ENCODE measurements at places on chromosomes 16 and 17.

DNA sequence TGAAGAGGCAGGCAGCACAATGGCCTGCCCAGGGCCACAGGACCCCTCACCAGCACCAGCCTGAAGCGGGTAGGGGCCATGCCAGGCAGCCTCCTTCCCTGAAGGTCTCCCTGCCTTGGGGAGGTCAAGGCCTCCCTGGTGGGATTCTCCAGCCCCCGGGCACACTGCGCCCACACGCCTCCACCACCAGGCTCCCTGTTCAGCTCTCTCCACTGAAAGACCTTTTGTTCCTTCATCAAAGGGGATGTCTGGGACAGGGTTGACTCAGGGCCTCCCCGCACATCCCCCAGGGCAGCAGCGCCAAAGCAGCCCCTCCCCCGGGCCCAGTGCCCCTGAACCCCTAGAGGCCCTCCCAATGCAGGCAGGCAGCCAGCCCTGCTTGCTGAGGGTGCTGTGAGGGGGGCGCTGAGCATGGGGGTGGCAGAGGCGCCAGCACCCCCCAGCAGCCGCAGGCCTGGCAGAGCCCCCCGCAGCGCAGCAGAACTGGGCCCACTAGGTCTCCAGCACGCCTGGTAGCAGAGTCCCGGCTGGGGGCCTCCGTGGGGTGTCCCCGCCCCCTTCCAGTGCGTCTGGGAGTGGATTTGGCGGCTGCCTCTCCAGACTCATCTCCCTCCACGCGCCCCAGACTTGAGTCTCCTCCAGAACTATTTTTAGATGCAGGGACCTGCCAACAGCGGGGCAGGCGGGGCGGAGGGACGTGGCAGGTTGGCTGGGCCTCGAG, 13.1 kb downstream of the BCAR1 start:
- DNase-seq: no peak

- no peak for DNase-seq
These were observed 165.5 kb upstream of the TBX2 start for GRCh38 chr17:61233991-61234750.

- no peak for DNase-seq
These were observed 67.9 kb downstream of the BCAS3 start for GRCh38 chr17:60745544-60745943.

DNA sequence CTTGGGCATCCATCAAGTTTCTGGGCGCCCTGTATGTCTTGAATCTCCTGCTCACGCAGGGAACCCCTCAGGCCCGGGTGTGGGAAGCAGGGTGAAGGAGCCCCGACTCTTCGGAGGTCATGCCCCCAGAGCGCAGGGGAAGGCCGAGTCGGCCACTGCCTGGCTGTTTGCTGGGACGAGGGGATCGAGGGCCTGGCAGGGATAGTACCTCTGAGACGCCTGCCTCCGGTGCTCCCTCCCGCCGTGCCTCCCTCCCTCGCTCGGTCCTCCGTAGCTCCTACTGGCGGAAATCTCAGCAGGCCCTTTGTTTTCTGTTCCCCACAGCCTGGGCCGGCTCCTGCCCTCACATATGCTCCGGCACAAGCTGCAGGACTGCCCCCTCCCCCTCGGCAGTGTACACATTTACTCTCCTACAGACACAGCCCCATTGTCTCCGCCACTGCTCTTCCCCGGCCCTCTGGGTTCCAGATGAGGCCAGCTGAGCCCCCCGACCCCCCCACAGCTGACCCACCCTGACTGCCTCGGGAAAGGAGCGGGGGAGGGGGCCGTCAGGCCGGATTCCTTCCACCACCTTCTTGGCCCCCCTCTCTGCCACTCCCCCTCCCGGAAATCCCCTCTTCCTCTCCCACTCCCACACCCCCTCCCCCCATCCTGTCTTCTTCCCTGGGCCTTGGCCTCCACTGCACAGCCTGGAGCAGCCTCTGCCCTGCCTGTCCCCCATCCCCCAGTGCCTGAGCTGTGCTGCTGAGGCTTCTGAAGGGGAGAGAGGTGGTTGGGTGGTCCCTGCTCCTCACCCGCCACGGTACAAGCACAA, 1.4 kb downstream of the TRAF4 start:
- DNase-seq: no peak

- no peak for DNase-seq
These were observed 68.9 kb upstream of the KCNJ16 start for GRCh38 chr17:70006159-70006558.

GRCh38 chr16:14539631-14540030, 90.4 kb downstream of the PARN start:
- DNase-seq: no peak

DNA sequence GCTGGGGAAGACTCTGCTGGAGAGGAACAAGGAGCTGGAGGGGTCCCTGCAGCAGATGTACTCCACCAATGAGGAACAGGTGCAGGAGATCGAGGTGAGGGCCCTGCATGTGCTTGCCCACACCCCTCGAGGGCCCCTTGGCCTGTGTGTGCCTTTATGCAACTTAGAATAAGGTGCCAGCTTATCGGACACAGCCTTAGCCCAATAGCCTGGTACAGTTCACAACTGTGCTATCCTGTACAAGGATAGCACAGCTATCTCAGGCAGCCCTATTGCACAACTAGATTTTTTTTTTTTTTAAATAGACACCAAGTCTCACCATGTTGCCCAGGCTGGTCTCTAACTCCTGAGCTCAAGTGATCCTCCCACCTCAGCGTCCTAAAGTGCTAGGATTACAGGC, 12.1 kb downstream of the CDR2L start:
- DNase-seq: no peak

Measured in stimulated activated CD8-positive, alpha-beta memory T cell treated with anti-CD3 and anti-CD28 coated beads, Interleukin-7, amount 100 ng/mL, for 48 hours (primary cell).